ENCODE measurements at places on chromosomes 7 and 10.
A peak's percentile ranks its signal among the peaks of the same experiment; 100 is the strongest.

GRCh38 chr7:6294839-6295238 is 22.4 kb upstream of the CYTH3 start:
- peak; percentile 38 for DNase-seq

GRCh38 chr7:156545979-156546378 is 94.6 kb upstream of the RNF32 start:
- DNase-seq, result no peak

DNA sequence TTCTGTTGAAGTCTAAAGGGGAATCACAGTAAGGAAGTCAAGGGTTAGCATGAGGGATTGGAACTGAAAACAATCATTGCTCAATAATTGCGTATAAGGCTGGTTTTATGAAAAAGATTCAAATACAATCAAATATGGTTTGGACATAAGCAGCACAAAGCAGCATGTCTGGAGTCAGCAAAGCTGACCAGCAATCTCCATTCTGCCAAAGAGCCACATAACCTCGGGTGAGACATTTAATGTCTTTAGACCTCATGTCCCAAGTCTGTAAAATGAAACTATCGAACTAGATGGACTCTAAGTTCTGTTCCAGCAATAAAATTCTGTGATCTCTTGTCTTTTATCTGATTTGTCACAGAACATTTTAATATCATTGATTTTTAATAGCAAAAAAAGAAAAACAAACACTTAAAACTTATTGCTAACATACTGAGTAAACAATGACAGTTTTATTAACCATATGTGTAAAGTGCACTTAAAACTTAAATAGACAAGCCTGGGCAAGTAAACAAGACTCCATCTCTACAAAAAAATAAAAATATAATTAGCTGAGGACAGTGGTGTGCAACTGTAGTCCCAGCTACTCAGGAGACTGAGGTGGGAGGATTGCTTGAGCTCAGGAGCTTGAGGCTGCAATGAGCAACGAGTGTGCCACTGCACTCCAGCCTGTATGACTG is 217.0 kb downstream of the MAGI2 start:
- no peak for DNase-seq

DNA sequence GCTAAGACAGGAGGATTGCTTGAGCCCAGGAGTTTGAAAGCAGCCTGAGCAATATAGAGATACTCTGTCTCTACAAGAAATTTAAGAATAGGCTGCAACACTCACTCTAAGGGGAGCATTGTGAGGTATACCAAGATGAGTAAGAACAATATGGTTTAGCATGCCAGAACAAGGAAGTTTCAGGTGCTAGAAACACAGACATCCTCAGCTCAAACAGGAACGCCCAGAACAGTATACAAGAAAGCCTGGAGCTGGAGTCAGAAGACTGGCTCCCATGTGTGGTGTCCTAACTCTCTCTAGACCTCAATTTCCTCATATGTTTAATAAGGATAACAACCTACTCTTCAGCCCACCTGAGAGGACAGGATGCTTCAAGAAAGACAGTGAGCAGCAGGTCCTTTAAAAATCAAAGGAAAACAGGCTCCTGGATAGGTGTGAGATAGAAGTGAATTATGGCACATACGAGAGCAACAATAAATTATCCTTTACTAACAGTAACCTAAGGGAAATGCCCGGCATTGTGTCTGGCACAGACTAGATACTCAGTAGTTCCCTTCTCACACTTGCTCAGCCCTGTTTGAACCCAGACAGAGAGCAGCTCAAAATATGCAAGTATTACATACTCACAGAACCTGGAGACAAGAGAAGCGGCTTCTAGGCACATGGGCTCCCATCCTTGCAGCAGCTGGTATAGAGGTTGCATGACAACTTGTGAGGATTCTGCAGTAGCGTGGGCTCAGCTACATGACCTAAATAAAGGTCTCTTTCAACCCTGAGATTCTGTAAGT is 45.4 kb downstream of the KAT6B start:
- DNase-seq, result no peak
